ENCODE measurements at places on chromosomes 5 and 9.
A peak's percentile ranks its signal among the peaks of the same experiment; 100 is the strongest.

- no peaks in the 10 kb centered on the region for H3K36me3 ChIP-seq
- DNase-seq: peak; percentile 22
- H3K27ac ChIP-seq: no peak overlapping the region
Observed at GRCh38 chr5:127002390-127002789, 28.0 kb downstream of the MARCHF3 start.

GRCh38 chr5:62385816-62386400 lies 17.8 kb downstream of the DIMT1 start:
- no peak overlapping the region for H3K27ac ChIP-seq
- H3K4me3 ChIP-seq: no peak overlapping the region
- DNase-seq: no peak

DNA sequence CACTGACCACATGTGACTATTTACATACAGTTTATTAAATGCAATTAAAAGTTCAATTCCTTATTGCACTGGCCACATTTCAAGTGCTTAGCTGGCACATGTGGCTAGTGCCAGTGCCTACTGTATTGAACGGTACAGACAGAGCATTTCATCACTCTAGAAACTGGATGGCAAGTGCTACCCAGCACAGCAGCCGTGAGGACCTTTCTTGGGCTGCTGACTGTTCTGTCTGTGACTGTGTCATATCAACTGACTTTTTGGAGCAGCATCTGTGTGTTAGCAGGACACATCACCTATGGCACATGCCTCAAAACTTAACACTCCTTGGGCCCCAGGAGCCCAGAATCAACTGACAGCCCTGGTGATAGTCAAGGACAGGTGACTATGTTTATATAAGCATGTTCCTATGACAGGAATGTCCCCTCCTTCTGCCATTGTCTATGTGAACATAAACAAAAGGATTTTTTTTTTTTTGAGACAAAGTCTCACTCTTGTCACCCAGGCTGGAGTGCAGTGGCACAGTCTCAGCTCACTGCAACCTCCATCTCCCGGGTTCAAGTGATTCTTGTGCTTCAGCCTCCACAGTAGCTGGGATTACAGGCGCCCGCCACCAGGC lies 8.9 kb downstream of the IRF1 start:
- no peaks in the 10 kb centered on the region for H3K4me1 ChIP-seq
- no peak for DNase-seq
- H3K36me3 ChIP-seq: peaks cover 10% of the 10 kb centered on the region
- H3K27me3 ChIP-seq: no peaks in the 10 kb centered on the region
- H3K27ac ChIP-seq: no peak overlapping the region

- no peaks in the 10 kb centered on the region for H3K36me3 ChIP-seq
- peak; percentile 34 for DNase-seq
- no peak overlapping the region for H3K4me3 ChIP-seq
- no peak overlapping the region for H3K27ac ChIP-seq
- H3K27me3 ChIP-seq: no peaks in the 10 kb centered on the region
Observed at GRCh38 chr5:139012176-139012575, 137.0 kb upstream of the LRRTM2 start.

- DNase-seq: no peak
- H3K4me3 ChIP-seq: no peak overlapping the region
- no peaks in the 10 kb centered on the region for H3K36me3 ChIP-seq
Observed at GRCh38 chr5:79416499-79416898, 97.4 kb downstream of the HOMER1 start.

- no peak for DNase-seq
- no peak overlapping the region for H3K27ac ChIP-seq
- no peak overlapping the region for H3K4me3 ChIP-seq
Observed at GRCh38 chr9:94929369-94929756, 202.9 kb downstream of the AOPEP start.

DNA sequence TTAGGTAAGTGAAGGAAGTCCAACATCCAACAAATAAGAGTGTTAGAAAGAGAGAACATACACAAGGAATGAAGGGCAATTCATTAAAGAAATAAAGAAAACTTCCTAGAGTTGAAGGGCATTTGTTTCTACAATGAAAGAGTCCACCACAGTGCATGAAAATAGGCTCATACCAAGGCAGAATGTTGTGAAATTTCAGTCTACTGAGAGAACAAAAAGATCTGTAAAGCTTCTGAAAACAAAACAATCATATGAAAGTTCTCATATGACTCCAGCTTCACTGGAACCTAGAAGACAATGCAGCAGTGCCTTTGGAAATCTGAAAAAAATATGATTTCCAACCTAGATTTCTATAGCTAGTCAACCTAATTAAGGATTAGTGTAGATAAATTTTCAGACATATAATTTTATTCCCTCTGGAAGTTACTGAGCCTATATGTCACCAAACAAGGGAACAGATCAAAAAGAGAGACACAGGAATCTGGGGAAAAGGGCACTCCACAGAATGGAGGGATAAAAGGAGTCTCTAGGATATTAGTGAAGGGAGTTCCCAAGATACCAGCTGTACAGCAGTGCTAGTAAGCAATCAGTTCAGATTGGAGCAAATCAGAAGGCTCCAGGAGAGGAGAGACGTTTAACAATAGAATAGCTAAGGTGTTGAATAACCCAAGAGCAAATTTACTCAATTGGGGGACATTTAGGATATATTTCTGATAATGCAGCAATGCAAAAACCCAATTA lies 5.8 kb downstream of the C5orf58 start:
- H3K27ac ChIP-seq: no peak overlapping the region
- no peak for DNase-seq

DNA sequence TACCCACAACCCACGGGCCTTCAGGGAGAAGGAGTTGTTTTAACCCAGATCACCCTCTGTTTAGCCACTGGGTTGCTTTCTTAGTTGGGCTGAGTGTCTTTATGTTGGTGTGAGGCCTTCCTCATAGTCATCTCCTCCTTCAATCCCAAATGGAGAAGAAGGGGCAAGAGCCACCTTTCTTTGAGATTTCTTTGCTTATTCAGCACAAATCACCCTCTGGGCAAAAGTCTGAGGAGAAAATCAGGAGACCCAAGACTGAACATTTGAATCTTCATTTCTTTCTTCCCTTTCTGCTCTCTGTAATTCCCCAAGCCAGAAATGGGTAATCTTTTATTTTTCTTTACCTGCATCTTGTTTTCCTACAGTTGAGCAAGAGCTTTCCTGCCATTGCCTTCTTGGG lies 329.0 kb downstream of the TLE4 start:
- no peak overlapping the region for H3K4me3 ChIP-seq
- H3K36me3 ChIP-seq: no peaks in the 10 kb centered on the region
- no peaks in the 10 kb centered on the region for H3K4me1 ChIP-seq
- H3K27ac ChIP-seq: no peak overlapping the region
- DNase-seq: no peak

DNA sequence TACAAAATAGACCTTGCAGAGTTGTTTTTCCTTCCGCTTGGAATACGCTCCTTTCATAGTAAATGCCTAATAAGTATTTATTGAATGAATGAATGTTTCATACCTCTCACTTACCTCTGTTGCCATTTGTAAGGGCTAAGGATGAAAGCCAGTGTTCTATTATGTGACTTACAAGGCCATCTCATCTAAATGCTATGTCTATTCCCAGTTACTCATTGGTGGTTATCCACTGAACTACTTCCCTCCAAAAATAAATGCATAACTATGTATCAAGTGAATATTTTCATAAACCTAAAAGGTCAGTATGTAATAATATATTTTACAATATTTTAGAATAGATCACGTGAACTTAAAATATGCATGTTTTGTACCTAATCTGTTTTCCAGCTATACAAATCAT lies 670.5 kb upstream of the RGMB start:
- H3K4me1 ChIP-seq: no peaks in the 10 kb centered on the region
- H3K36me3 ChIP-seq: no peaks in the 10 kb centered on the region
- H3K27ac ChIP-seq: no peak overlapping the region
- no peaks in the 10 kb centered on the region for H3K27me3 ChIP-seq
- no peak for DNase-seq

DNA sequence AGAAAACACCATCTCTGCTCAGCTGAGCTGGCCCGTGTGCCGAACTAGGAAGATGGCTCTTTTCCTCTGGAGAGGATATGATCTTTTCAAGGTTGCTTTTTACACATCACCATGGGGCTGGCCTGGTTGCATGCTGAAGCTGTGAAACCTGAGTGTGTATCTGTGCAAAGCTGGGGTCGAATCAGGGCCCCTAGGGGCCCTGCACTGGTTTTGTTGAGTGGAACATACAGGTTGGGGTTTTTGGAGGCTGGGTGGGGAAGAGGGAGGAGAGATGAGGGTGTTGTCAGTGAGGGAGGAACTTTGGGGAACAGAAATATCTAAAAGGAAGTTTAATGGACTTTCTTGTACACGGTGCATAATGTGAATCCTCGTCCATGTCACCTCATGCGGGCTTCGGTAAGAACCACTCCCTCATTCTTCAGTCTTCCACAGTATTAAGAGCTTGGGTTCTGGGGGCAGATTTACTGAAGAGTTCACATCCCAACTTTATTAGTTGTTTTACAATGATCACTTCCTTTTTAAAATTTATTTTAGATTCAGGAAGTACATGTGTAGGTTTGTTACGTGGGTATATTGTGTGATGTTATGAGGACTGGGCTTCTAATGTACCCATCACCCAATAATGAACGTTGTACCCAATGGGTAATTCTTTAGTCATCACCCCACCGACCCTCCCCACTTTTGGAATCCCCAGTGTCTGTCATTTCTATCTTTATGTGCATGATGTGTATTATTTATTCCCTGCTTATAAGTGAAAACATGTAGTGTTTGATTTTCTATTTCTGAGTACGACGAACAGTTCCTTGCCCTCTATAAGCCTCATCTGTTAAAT lies 238.2 kb downstream of the NR3C1 start:
- H3K4me3 ChIP-seq: no peak overlapping the region
- H3K4me1 ChIP-seq: no peaks in the 10 kb centered on the region
- no peaks in the 10 kb centered on the region for H3K36me3 ChIP-seq
- DNase-seq: no peak

DNA sequence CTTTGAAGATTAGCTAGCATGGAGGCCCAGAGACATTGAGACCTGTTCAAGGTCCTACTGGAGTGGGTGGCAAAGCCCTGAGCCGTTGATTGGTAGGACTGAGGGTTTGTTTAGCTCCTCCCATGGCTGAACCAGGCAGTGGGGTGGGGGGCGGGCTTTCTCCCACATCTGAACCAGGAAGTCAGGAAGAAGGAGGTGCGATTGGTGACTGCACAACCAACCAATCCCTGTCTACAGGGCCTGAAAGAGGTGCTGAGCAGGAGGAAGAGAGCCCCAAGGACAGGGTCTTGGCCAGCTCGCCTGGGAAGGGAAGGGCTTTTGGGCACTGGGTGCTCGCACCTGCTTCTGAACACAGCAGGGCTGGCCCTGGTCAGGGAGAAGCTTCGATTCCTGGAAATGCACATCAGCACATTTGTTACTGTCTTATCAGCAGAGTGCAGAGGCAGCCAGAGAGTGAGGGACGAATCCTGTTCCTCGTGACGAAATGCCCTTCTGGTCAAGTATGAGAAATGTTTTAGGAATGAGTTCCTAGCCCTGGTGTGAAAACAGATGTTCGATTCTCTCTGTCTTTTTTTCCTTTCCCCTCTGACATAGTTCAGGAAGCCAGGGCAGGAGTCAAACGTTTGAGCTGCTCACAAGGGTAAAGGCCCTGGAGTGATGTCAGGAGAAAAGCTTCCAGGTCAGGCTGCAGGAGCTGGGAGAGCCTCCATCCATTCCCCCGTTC lies 294.8 kb upstream of the KLF4 start:
- no peaks in the 10 kb centered on the region for H3K4me1 ChIP-seq
- DNase-seq: peak; percentile 34
- no peaks in the 10 kb centered on the region for H3K36me3 ChIP-seq
- no peak overlapping the region for H3K27ac ChIP-seq
- H3K4me3 ChIP-seq: no peak overlapping the region

DNA sequence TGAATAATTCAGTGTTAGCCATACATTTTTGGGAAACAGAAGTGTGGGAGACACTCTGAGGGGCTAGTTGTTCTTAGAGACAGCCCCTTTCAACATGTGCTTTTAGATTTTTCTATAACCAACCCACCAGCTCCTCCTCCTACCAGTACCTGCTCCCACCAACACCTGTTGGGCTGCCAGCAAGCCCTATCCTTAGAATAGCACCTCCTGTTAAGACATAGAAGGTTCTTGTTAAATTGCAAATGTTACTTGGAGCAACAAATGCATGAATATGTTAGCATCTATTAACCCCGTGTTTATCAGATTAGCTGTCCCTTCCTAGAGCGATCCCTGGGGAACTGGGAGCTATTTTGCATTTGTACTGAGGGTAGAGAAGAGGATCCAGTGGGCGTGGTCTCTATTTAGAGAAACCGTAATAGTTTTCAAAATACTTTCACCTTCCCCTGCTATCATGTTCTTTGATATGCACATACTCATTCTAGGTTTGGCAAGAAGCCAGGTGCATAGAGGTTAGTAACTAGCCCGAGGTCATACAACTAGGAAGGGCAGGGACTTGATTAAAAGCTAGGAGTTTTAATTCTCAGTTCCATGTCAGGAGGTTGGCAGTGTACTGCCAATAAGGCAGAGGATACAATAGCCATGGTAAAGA lies 334.4 kb downstream of the KCTD16 start:
- H3K36me3 ChIP-seq: no peaks in the 10 kb centered on the region
- no peak overlapping the region for H3K4me3 ChIP-seq
- no peaks in the 10 kb centered on the region for H3K27me3 ChIP-seq
- peak; percentile 25 for DNase-seq
- peaks cover 5% of the 10 kb centered on the region for H3K4me1 ChIP-seq

- H3K4me3 ChIP-seq: no peak overlapping the region
- H3K27ac ChIP-seq: no peak overlapping the region
- peak; percentile 88 for DNase-seq
- H3K27me3 ChIP-seq: no peaks in the 10 kb centered on the region
Observed at GRCh38 chr5:172939071-172939470, 20.2 kb upstream of the RPL26L1 start.

- H3K4me3 ChIP-seq: no peak overlapping the region
- peak; percentile 64 for DNase-seq
- H3K36me3 ChIP-seq: no peaks in the 10 kb centered on the region
- no peaks in the 10 kb centered on the region for H3K4me1 ChIP-seq
- H3K27ac ChIP-seq: peak overlapping the region; percentile 44
Observed at GRCh38 chr9:27112235-27112634, 3.2 kb downstream of the TEK start.

DNA sequence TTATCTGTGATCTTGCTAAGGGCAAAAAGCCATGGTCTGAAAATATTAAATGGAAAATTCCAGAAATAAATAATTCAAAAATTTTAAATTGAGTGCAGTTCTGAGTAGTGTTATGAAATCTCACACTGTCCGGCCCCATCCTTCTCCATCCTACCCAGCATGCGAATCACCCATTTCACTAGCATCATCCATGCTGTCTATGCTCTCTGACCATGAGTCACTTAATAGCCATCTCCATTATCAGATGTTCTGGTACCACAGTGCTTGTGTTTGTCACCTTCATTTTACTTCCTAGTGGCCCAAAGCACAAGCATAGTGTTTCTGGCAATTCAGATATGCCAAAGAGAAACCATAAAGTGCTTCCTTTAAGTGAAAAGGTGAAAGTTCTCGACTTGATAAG lies 63.3 kb upstream of the SMC5 start:
- no peaks in the 10 kb centered on the region for H3K27me3 ChIP-seq
- H3K4me1 ChIP-seq: no peaks in the 10 kb centered on the region
- no peak overlapping the region for H3K4me3 ChIP-seq
- no peak overlapping the region for H3K27ac ChIP-seq

Measured in mesendoderm (in vitro differentiated cells).